PC-3 (cell line): ENCODE measurements at places on chromosomes 3 and 15. TPM values are rescaled to one million over a fixed set of nuclear protein-coding genes. Genes with fewer than 3 reads are reported as not detected.

DNA sequence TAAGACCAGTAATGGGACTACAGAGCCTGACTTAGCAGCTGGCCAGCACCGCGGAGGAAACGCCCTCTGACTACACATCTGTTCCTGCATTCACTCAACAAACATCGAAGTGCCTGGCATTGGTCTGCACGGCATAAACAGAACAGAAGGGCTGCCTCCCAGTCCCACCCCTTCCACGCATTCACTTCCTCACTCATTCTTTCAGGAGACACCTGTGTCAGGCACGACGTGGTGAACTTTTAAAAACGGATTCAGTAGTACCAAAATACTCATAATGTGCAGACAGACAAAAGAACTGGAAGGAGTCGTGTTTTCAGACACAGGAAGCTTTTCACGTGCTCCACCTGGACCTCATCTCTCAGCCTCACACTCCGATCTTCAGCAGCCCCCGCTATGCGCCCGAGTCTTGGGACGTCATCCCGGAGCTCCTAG lies 123.3 kb downstream of the XXYLT1 start:
- DNase-seq, result no peak
- no peaks in the 10 kb centered on the region for H3K27me3 ChIP-seq
- no peaks in the 10 kb centered on the region for H3K36me3 ChIP-seq
- peaks cover 28% of the 10 kb centered on the region for H3K4me1 ChIP-seq
- H3K4me3 ChIP-seq, result no peak overlapping the region

DNA sequence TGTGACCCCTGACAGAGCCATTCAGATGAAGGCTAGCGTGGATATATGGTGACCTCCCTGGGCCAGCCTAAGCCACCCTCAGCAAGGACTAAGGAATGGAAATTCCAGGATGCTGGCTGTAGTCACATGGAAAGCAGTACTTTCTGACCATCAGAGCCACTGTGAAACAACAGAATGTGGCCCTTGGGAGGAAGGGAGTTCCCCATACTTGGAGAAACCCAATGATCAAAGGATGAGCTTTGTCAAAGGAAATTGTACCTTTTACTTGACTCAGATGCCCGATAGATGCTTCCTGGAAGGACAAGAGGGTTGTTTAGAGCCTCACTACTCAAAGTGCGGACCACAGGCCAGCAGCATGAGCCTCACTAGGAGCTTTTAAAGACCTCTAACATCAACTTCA lies 484.5 kb upstream of the PROK2 start:
- peaks cover 11% of the 10 kb centered on the region; the same call in 1 of the 2 replicates for H3K27me3 ChIP-seq
- no peak overlapping the region for H3K27ac ChIP-seq
- H3K4me3 ChIP-seq, result no peak overlapping the region
- DNase-seq, result no peak
- H3K36me3 ChIP-seq, result no peaks in the 10 kb centered on the region

DNA sequence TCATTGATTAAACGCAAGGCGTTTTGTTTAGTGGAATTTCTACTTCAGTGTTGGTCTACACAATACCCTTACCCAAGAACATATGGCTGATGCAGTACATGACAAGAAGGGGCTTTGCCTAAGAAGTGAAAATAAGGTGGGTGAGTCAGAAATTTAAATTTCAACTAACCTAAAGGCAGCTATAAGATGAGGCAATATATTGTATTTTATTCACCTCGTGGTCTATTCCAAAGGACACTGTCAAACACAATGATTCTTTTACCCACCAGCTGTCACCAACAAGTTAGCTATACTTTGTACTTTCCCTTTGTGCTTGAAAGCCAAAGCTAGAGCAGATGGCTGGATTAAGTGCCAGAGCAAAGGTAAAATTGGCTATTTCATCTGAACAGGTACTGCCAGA lies 10.9 kb upstream of the SETMAR start:
- peaks cover 10% of the 10 kb centered on the region; the same call in 1 of the 2 replicates for H3K27me3 ChIP-seq
- DNase-seq, result no peak
- H3K36me3 ChIP-seq, result no peaks in the 10 kb centered on the region
- no peaks in the 10 kb centered on the region for H3K4me1 ChIP-seq
- H3K4me3 ChIP-seq, result no peak overlapping the region
- no peak overlapping the region for H3K27ac ChIP-seq

GRCh38 chr3:194399874-194400411 lies 877 bp upstream of the GP5 start:
- H3K27me3 ChIP-seq, result no peaks in the 10 kb centered on the region
- H3K27ac ChIP-seq, result no peak overlapping the region
- H3K4me1 ChIP-seq, result no peaks in the 10 kb centered on the region
- no peak overlapping the region for H3K4me3 ChIP-seq
- 0 out of 2 replicates have a peak, but pooled peaks cover 3% of the 10 kb centered on the region for H3K36me3 ChIP-seq
- DNase-seq, result no peak

DNA sequence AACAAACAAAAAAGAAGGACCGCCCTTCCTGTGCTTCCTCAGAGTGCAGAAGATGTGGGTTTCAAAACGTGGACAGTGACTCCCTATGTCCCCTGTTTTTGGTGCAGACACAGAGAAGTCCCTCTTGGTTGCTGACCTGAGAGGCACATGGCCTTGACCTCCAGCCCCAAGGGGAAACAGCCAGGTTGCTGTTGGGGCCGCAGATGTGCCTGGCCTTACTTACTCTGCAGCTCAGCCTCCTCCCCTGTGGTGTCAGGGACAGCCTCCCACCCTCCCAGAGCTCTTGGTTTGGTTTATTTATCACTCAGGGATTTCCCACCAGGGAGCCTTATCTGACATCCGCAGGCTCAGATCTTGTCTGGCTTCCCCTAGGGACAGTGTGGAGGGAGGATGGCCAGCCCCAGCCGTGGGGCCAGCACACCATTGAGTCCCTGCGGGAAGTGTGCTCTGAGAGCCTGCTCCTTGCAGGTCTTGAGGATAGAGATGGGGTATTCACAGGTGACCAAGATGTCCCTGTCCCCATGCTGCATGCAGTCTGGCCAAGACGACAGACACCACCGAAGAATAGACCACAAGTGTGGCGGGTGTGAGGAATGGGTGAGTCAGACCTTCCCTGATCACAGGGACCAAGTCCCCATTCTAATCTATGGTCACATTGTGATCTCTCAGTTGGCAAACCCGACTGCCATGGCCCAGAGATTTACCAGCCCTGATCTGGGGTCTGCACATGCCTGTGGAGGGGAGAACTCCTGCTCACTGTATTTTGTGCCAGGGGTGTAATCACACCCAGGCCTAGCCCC lies 134.3 kb upstream of the ABHD17C start:
- H3K27me3 ChIP-seq, result no peaks in the 10 kb centered on the region
- H3K4me3 ChIP-seq, result no peak overlapping the region

The CISH gene
- total RNA-seq, result 1.6 and 2.3 TPM in 2 replicates

The CCR9 gene
- total RNA-seq, result not detected in 2 replicates

The ZNF654 gene
- total RNA-seq, result 5.0 and 6.9 TPM in 2 replicates

The ATP13A4 gene
- total RNA-seq, result not detected in 2 replicates

The EXD1 gene
- total RNA-seq, result not detected in 2 replicates
